ENCODE measurements at places on chromosomes 12 and 14.

DNA sequence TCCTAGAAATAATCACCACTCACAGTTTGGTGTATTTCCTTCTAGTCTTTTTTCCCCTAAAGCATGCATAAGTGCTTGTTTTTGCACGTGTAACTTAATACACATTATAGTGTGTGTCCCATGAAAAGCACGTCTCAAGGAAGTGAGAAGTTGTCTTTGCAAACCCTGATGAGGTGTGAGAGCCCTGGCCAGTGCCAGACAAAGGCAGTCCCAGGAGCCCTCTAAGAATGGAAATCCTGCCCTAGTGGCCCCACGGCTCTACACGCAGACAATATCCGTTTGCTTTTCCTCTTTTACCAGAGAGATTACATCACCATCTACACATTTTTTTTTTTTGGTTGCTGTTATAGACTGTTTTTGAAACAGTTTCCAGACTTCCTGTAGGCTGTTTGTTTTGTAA, 85.5 kb upstream of the FZD10 start:
- no peak for DNase-seq

- no peak for DNase-seq
Observed at GRCh38 chr14:89736881-89737280, 217.6 kb downstream of the EFCAB11 start.

- no peak for DNase-seq
Observed at GRCh38 chr14:29908652-29909577, 18.7 kb downstream of the PRKD1 start.

- DNase-seq = no peak
Observed at GRCh38 chr14:71148627-71149026, 241.4 kb downstream of the PCNX1 start.

- no peak for DNase-seq
Observed at GRCh38 chr14:51453869-51454268, 197.8 kb upstream of the FRMD6 start.

GRCh38 chr12:121033625-121034349, 5.3 kb downstream of the OASL start:
- peak; percentile 20 for DNase-seq

DNA sequence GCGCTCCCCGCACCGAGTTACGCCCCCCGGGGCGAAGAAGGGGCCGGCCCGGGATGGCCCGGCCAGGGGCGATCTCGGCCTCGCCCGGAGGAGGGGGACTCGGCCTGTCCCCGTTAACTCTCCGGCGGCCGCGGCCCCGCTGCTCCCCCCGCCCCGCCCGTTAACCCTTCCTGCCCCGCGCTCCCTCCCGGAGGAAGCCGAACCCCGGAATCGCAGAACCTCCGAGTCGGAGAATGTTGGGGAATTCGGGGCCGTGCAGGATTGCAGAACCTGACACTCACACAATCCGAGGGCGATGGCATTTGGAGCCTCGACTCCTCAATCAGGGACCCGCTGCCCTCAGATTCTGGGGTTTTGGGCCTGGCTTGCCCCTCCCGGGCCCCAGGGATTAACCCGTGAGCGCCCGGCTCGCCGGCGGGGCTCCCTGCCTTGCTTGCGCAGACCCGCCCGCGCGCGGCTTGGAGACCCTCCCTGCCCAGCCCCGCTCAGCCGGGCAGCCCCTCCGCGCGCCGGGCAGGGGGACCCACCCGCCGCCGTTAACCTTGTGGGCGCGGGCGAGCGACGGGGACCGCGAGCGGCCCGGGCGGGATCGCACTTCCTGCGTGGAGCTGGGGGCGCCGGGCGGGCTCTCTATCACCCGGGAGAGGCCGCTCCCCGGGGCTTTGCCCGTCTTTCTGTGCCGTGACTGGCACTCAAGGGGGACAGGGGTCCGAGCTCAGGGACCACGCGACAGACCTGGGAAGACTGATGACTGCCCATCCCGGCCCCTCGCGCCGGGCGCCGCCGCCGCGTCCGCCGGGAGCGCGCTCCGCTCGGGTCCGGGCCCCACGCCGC, 18.8 kb downstream of the BEGAIN start:
- DNase-seq = no peak

- no peak for DNase-seq
Observed at GRCh38 chr12:96120359-96121100, 73.6 kb upstream of the ELK3 start.

GRCh38 chr12:122326586-122326985, 60.3 kb upstream of the VPS33A start:
- DNase-seq = no peak

Measured in fibroblast of skin of abdomen (primary cell).